ENCODE measurements at places on chromosomes 4 and X.
A peak's percentile ranks its signal among the peaks of the same experiment; 100 is the strongest.

DNA sequence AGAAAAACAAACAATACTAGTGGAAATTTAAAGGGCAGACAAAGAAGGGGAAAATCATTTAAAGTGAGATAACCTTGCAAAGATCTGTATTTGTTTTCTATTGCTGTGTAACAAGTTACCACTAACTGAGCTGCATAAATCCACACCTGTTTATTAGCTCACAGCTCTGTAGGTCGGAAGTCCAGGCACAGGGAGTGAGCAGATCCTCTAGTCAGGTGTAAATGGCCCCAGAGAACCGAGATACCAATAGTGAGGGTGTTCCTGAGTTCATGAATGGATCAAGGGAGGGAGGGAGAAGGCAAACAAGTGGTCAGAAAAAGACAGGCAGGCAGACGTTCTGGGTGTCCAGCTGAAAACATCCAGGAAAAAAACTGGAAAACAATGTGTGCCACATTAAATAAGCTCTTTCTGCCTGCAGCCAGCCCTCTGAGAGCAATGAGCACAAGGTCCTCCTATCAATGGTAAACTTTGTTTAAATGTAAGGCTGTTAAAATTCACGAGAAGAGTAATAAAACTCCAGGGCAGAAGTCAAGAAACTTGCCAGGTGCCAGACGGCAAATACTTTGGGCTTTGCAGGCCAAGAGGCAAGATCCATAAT is 25.0 kb downstream of the ADGRA3 start:
- H3K4me1 ChIP-seq = no peaks in the 10 kb centered on the region
- no peak overlapping the region for H3K4me3 ChIP-seq
- no peak overlapping the region for H3K27ac ChIP-seq
- H3K27me3 ChIP-seq = no peaks in the 10 kb centered on the region
- no peak for DNase-seq

DNA sequence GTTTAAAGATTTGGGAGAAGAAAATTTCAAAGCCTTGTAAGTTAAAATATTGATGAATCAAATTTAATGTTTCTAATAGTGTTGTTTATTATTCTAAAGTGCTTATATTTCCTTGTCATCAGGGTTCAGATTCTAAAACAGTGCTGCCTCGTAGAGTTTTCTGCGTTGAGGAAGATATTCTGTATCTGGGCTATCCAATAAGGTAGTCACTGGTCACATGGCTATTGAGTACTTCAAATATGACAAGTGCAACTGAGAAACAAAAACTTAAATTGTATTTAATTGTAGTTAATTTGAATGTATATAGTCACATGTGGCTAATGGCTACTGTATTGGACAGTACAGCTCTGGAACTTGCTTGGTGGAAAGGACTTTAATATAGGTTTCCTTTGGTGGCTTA is 1.1 kb downstream of the ALB start:
- H3K4me1 ChIP-seq = no peaks in the 10 kb centered on the region
- no peaks in the 10 kb centered on the region for H3K27me3 ChIP-seq
- H3K36me3 ChIP-seq = no peaks in the 10 kb centered on the region
- no peak overlapping the region for H3K27ac ChIP-seq

DNA sequence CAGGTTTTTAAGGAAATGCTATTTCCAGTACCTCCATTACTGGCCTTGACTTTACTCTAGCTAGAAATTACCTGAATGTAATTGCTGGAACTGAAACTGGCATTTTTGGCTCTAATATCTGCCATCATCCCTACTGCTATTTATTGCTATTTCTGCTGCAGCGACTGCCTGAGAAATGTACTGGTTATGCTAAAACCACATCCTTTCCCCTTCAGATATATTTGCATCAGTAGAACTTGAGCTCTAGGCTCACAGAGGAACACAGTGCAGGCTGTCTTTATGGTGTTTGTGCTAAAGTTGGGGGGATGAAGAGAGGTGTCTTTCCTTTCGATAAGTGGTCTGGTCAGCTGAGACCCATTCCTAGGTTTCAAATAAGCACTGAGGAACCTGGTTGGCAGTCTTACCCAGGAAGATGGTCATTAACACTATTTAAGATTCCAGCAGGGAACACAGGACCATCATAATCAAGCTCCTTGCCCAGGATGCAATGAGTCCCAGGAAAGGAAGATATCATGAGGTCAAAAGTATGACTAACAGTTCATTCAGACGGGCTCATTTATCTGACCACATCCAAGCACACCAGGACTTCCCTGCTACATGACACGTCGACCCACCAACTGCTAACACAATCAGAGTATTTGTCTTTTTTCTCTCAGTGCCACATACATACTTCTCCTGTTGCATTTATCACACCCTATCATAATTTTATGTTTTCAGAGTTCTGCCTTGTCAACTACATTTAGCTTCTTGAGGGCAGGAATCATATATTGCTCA is 137.4 kb downstream of the GABRA3 start:
- H3K27me3 ChIP-seq = no peaks in the 10 kb centered on the region
- H3K4me3 ChIP-seq = no peak overlapping the region
- no peaks in the 10 kb centered on the region for H3K36me3 ChIP-seq
- H3K27ac ChIP-seq = no peak overlapping the region
- DNase-seq = no peak

DNA sequence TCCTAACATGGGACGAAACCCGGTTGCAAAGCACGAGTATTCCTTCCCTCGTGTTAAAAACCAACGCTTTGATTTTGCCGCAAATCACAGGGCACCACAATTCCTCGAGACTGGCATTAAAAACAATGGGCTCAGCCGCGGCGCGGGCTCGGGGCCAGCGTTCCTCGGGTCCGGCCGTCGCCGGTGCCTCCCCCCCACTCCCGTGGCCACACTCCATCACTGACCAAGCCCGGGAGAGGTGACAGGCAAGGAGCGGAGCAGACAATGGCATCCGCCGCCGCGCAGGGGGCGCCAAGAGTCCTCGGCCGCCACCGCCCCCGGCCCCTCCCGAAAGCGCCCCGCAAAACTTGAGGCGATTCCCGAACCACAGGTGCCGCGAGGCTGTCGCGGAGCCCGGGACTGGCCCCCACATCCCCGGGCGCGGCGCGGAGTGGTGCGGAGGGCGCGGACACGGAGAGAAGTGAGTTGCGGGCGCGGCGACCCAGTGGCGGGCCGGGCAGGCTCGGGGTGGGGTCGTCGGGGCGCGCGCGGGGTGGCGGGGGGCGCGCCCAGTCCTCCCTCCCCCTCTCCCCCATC is 445 bp downstream of the AP1S2 start:
- no peaks in the 10 kb centered on the region for H3K27me3 ChIP-seq
- H3K4me1 ChIP-seq = peaks cover 22% of the 10 kb centered on the region
- H3K4me3 ChIP-seq = peak overlapping the region; percentile 34
- peak overlapping the region; percentile 53 for H3K27ac ChIP-seq
- DNase-seq = peak; percentile 33
- H3K36me3 ChIP-seq = no peaks in the 10 kb centered on the region

- no peak for DNase-seq
- H3K36me3 ChIP-seq = no peaks in the 10 kb centered on the region
- no peak within 1 kb of the TSS for H3K4me3 ChIP-seq
- no peaks in the 10 kb centered on the region for H3K27me3 ChIP-seq
- no peak within 1 kb of the TSS for H3K27ac ChIP-seq
- no peaks in the 10 kb centered on the region for H3K4me1 ChIP-seq
Observed at GRCh38 chrX:141176586-141177451, at the start of gene LDOC1. TSS of gene LDOC1 (minus strand) at chrX:141177129. CDS start at chrX:141177021, 108 bp downstream.

GRCh38 chr4:142345924-142346323 is 500.2 kb downstream of the INPP4B start:
- no peaks in the 10 kb centered on the region for H3K27me3 ChIP-seq
- H3K4me3 ChIP-seq = no peak overlapping the region
- DNase-seq = no peak
- H3K36me3 ChIP-seq = no peaks in the 10 kb centered on the region
- H3K4me1 ChIP-seq = no peaks in the 10 kb centered on the region

DNA sequence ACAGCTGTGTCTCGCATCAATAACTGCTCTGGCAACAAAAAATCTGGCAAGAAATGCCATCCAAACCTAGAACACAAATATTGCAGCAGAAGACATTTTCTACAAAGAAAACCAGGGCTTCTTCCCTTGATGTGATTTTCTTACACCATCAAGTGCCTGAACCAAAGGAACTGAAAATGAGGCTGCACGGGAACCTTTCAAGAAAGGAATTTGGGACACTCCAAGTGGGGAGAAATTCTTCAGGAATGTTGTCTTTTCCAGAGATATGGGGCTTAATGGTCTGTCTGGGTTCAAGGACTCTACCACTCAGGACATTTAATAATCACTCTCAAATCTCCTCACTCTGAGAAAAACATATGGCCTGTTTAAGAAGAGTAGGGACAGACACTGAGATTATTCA is 57.6 kb downstream of the PRDM5 start:
- no peaks in the 10 kb centered on the region for H3K36me3 ChIP-seq
- H3K4me3 ChIP-seq = no peak overlapping the region
- no peaks in the 10 kb centered on the region for H3K4me1 ChIP-seq
- peaks cover 3% of the 10 kb centered on the region for H3K27me3 ChIP-seq
- H3K27ac ChIP-seq = no peak overlapping the region

- H3K4me3 ChIP-seq = no peak overlapping the region
- H3K27ac ChIP-seq = no peak overlapping the region
- no peaks in the 10 kb centered on the region for H3K36me3 ChIP-seq
- H3K27me3 ChIP-seq = no peaks in the 10 kb centered on the region
Observed at GRCh38 chr4:167606551-167606950, 372.3 kb upstream of the SPOCK3 start.

DNA sequence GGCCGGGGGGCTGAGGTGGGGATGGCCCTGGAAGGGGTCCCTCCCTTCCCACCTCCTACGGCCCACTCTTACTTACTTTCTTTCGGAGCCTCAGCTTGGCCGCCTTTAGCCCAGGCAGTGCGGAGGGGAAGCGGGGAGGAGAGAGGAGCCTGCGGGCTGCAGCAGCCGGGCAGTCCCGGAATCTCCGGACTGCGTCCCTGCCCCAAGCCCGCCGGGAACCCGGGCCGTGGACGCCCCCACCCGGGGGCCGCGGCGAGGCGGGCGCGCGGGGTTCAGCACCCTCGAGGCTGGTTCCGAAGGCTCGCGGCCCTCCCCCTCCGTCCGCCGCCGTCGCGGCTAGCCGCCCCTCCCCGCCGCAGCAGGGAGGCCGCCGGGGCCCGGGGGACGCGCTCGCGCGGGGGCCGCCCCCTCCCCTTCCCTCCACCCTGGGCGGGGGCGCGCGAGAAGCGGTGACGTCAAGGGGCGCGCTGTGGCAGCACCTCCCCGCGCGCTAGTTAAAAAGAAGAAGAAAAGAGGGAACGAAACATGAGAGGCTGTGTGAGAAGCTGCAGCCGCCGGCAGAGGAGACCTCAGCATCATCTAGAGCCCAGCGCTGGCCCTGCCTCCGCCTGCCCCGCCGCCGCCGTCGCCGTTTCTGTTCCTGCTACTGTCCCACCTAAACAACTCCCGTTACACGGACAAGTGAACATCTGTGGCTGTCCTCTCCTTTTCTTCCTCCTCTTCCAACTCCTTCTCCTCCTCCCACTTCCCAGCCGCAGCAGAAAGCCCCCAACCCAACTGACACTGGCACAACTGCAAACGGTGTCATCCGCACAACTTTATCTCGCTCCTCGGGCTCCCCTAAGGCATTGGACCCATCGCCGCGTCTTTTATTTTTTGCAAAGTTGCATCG is at the start of gene HHIP:
TSS of gene HHIP (plus strand) at position 526 of the 892 bp plus-strand sequence. CDS start 520 bp downstream, outside the sequence.
- peak; percentile 81 for DNase-seq
- H3K27ac ChIP-seq = peak within 1 kb of the TSS; percentile 90
- H3K36me3 ChIP-seq = peaks cover 11% of the 10 kb centered on the region
- peak within 1 kb of the TSS; percentile 78 for H3K4me3 ChIP-seq
- no peaks in the 10 kb centered on the region for H3K27me3 ChIP-seq

GRCh38 chrX:112832481-112833095 is 8.0 kb downstream of the AMOT start:
- no peaks in the 10 kb centered on the region for H3K4me1 ChIP-seq
- H3K27ac ChIP-seq = no peak overlapping the region
- no peaks in the 10 kb centered on the region for H3K27me3 ChIP-seq
- no peaks in the 10 kb centered on the region for H3K36me3 ChIP-seq
- no peak overlapping the region for H3K4me3 ChIP-seq
- DNase-seq = no peak

GRCh38 chr4:82898322-82899243 is 2.0 kb upstream of the THAP9 start:
- H3K27ac ChIP-seq = peak overlapping the region; percentile 93
- peaks cover 56% of the 10 kb centered on the region for H3K4me1 ChIP-seq
- peaks cover 45% of the 10 kb centered on the region for H3K36me3 ChIP-seq
- DNase-seq = no peak
- H3K27me3 ChIP-seq = no peaks in the 10 kb centered on the region

DNA sequence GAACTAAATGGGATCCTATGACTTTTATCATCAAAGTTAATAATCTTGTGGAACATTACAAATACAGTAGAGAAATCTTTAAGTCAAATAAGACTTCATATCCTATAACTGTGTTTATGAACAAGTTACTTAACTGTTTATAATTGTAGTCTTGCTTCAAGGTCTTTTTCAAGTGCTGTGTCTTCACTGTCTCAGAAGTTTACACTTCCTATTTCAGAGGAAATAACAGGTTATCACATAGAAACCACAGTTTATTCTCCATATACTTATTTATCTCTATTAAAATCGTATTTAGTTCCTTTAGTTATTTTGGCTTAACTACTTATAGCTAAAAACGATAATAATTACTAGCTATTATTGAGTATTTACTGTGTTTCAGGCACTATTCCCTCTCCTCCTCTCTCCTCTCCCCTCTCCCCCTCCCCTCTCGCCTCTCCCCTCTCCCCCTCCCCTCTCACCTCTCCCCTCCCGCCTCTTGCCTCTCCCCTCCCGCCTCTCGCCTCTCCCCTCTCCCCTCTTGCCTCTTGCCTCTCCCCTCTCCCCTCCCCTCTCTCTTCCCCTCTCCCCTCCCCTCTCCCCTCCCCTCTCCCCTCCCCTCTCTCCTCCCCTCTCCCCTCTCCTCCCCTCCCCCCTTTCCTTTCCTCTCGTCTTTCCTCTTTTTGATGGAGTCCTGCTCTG is 63.7 kb downstream of the RBPJ start:
- no peaks in the 10 kb centered on the region for H3K27me3 ChIP-seq
- H3K4me3 ChIP-seq = no peak overlapping the region
- DNase-seq = no peak
- peaks cover 20% of the 10 kb centered on the region for H3K36me3 ChIP-seq
- no peak overlapping the region for H3K27ac ChIP-seq

- H3K27me3 ChIP-seq = no peaks in the 10 kb centered on the region
- H3K4me1 ChIP-seq = no peaks in the 10 kb centered on the region
- no peak overlapping the region for H3K27ac ChIP-seq
- no peak for DNase-seq
- H3K4me3 ChIP-seq = no peak overlapping the region
Observed at GRCh38 chrX:38318196-38318595, 9.1 kb downstream of the RPGR start.

GRCh38 chrX:92213786-92214185 is 434.6 kb downstream of the PCDH11X start:
- H3K4me3 ChIP-seq = no peak overlapping the region
- no peak for DNase-seq
- no peaks in the 10 kb centered on the region for H3K4me1 ChIP-seq
- H3K27me3 ChIP-seq = no peaks in the 10 kb centered on the region
- no peaks in the 10 kb centered on the region for H3K36me3 ChIP-seq
- no peak overlapping the region for H3K27ac ChIP-seq

DNA sequence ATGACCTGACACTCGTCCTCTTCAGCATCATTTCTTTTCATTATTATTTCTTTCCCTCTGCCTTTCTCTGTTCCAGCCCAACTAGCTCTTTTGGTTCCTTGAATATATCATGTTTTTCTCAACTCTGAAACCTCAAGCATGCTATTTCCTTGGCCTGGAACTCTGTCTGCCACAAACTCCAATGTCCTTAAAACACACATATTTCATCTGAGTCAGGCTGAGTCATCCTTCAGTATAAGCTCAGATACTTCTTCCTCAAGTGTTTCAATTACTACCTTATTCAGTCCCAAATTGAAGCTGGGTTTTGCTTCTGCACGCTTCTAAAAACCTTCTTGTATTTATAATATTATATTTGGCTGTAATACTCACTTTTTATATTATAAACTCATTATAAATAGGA is 424.2 kb downstream of the PDGFC start:
- no peak for DNase-seq
- H3K27ac ChIP-seq = no peak overlapping the region
- H3K27me3 ChIP-seq = no peaks in the 10 kb centered on the region
- no peaks in the 10 kb centered on the region for H3K4me1 ChIP-seq
- no peak overlapping the region for H3K4me3 ChIP-seq

All from DND-41 (cell line).